Esophagus squamous epithelium (tissue), 5 donors: ENCODE measurements at places on chromosomes 6 and 20. TPM values are rescaled to one million over a fixed set of nuclear protein-coding genes. Genes with fewer than 3 reads are reported as not detected.

The HLA-G gene
- total RNA-seq, result 0.18 TPM

The OPN5 gene
- not detected for total RNA-seq

The BPIFB2 gene
- total RNA-seq, result not detected

The CGAS gene
- 14.6 TPM for total RNA-seq

The SIRPD gene
- total RNA-seq, result not detected

DNA sequence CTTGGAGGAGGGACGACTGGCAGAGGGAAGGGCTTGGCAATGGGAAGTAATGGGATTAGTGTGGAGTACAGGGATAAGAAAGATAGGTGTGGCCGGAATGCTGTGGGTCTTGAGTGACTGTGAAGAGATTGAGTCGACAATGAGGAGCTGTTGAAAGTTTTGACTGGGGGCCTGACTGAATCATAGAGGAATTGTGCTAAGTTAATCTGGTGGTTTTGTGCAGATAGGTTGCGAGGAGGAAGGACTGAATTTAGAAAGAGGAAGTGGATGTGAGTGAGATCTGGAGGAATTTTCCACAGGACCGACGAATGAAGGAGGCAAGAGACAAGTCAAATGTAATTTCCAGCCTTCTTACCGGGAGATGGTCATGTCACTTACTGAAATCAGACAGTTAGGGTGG, 143.9 kb upstream of the RALGAPA2 start:
- no peak for DNase-seq

DNA sequence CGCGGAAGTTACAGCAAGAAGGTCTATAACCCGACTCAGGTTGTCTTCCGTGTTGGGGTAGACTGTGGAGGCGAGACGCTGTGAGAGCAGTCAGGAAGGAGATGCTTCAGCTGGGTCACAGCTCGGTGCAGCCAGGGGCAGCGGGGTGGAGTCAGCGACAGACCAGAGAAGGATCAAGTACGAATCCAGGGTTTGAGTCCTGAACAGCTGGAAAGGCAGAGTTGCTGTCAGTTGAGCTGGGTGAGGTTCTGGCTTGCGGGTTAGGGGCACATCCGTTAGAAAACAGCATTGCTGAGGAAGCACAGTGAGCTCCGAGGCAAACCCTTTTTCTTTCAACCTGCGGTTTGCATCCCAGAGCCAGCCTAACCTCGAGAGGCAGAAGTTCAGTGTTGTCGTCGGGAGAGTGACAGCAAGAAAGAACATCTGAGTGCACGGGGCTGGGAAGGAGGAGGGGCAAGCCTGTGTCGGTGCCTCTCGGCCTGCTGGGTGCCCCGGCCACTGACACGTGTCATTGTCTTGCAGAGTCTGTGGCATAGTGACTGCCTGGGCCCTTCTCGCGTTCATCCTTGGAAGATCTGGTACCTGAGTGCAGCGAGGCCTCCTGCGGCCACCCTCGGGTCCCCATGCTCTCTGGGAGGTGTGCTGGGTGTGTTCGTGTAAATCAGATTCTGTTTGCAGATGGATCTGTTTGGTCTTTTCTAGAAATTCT, 20.0 kb downstream of the PNLDC1 start:
- DNase-seq, result no peak

- DNase-seq, result no peak
Measured at GRCh38 chr6:2102316-2102883, 143.0 kb downstream of the GMDS start.

DNA sequence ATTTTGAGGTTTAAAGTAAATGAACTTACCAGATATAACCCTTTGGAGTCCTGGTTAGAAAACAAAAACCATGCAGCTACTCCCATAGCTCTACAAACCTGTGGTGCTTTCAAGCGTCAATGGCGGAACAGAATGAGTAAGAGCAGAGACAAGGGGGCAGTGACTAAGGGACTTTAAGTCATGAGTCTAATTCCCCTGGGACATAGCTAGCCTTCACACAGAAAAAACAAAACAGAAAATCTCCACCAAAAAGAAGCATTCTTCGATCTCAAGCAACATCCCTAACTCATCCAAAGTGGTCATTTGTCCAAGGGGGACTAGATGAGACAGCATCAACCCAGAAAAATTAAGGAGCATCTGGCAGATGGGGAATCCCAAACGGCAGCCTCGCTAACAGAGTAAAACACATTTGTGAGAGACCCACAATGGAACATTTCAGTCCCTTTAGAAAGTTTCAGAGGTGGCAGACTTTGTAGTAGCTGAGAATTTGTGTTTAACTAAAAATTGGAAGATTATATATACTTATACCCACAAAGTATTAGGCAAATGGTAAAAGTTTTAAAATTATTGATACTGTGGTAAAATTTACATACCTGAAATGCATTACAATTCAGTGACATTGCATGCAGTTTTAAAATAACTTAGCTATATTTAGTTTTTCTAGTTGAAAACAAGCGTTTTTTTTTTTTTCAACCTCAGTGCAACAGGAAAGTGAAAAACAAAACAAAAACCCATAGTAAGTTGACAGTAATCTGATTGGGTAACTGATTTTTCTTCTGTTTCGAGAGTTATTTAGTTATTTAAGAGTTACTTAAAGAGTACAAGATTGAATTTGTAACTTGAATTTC, 67.5 kb downstream of the KCNQ5 start:
- DNase-seq, result no peak

GRCh38 chr6:166586424-166587156, at the start of gene RAMACL:
Gene RAMACL, minus strand, starts transcription at chr6:166586678. Its CDS starts 201 bp downstream, at chr6:166586477.
- DNase-seq, result no peak

DNA sequence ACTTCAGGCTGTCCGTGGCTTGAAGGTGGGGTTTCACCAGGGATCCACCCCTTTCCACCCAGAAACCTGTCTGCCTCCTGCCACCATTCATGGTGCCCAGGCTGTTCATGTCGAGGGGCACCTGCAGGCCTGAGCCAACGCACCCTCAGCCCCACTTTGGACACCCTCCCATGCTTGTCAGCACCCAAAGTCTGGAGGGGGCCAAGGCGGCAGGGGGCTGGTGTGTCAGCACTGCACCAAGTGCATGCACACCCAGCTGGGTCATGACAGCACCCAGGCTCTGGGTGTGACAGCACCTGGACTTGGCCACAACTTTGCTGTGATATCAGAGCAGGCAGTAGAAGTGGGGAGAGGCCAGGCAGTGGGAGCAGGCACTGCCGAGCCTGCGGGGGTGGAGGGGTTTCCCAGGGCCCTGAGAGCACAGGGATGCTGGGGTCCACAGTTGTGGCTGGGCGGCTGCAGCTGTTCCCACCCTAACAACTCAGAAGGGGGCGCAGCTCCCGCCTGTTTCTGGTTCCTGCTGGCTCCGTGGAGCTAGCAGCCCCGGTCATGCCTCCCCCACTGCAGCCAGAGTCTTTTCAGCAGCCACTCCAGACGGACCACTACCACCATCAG, 33.3 kb upstream of the GRM4 start:
- no peak for DNase-seq

GRCh38 chr6:116087437-116088027, 13.1 kb upstream of the NT5DC1 start:
- DNase-seq, result no peak

DNA sequence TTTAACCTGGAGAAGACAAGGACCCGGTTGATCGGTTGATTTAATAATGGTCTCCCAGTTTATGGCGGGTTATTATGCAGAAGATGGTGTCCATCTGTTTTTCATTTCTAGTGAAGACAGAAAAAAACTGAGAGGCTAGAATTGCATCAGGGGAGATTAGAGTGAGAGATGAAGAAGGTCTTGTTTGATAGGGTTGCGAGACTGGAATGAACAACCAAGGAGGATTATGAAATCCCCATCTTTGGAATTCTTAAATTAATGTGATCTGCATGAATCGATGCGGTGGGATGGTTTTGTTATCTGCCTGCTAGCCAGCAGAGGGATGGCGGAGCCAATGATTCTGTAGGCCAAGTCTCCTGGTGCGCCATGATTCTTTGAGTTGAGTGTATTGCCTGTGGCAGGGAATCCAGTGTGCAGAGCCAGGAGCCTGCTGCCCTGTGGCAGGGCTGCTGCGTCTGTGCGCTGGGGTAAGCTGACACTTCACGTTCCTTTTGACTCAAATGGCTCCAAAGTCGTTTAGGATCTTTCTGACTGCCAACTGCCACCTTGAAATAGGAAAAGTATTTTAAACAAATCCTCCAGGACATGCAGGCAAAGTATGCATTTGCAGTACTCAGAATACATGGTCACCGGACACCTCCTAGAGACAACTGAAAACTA, 200.1 kb downstream of the CLIC5 start:
- no peak for DNase-seq
